ENCODE measurements at places on chromosomes 6 and 20.

GRCh38 chr6:144583614-144583954 lies 298.4 kb downstream of the UTRN start:
- no peak for DNase-seq

- DNase-seq, result no peak
These were observed at the start of gene VSX1 for GRCh38 chr20:25081730-25082497. Gene VSX1, minus strand, starts transcription at chr20:25082141. Its CDS starts 45 bp downstream, at chr20:25082096.

DNA sequence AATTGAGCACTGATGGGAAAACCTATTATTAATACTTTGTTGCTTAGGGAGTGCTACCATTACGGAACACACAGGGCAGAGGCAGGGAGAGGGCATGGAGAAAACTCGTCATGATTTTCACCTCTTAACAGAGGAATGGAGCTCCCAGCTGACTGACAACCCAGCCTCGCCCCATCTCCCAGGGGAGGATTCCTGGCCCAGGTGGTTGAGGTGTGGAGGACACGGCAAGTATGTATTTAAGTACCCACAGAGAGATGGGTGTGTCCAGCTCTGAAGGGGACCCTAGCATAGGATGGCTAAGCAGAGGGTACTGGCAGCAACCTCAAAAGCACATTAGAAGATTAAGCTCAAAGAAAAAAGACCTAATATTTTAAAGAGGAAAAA lies 261.9 kb upstream of the MOCS1 start:
- no peak for DNase-seq

DNA sequence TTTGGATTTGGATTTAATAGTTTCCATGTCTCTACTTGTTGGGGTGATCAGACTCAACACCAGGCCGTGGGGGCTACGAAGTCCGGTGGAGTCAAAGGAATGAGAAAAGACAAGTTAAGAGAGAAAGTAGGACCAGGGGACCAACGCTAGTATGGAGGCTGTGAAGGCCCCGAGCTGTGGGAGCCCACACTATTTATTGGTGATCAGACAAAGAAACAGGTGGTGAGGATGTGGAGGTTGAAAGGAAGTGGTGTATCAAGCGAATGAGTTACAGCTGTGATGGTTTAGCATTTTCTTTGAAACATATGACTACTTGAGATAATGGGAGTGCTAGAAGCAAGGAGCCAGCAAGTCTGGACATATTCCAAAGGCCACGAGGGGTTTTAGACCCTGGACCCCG lies 62.4 kb downstream of the AKAP7 start:
- DNase-seq, result no peak

DNA sequence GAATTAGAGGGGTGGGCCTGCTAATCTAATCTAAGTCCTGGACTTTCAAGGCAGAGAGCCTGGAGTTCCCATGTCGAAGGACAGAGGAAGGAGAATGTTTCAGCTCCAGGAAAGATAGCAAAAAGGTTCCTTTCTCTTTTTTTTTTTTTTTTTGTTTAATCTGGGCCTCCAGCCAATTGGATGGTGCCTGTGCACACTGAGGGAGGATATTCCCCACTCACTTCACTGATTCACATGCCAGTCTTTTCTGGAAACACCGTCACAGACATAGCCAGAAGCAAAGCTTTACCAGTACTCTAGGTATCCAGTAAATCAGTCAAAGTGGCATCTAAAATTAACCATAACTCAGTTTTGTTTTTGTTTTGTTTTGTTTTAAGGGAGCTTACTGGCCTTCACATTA lies 721.1 kb downstream of the TENT5A start:
- no peak for DNase-seq

GRCh38 chr6:107845777-107846176 lies 21.7 kb upstream of the SCML4 start:
- DNase-seq, result no peak

DNA sequence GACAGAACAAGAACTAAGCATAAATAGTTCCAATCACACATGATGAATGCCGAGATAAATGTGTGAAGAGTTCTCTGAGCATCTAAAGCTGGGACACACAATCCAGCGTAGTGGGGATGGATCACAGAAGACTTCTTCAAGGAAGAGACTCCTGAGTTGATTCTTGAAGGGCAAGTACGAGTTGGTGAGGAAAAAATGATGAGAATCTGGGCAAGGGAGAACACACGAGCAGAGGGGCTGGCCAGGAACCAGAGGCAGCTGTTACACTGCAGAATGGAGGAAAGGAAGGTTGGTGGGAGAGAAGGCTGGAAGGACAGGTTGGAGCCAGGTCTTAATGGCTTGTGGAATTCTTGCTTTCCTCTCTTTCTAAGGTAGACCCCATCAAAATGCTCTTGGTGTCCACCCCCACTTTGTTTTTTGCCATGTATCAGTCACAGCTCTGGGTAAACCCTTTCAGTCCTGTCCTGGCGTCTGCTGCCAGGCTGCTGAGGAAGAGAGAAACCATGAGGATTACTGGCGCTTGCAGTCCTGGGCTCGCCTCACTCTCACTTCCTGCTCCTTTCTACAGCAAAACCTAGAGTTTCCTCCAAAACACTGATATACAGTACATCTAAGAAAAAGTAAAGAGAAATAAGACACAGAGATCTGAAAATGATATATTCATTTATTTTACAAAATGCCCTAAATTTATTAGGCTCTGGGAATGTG lies 127.6 kb upstream of the FAM184A start:
- DNase-seq, result no peak

GRCh38 chr20:31689141-31689540 lies 33.5 kb downstream of the BCL2L1 start:
- DNase-seq, result no peak

- DNase-seq, result no peak
These were observed 4.6 kb downstream of the FOXQ1 start for GRCh38 chr6:1316489-1316971.

- no peak for DNase-seq
These were observed 137.9 kb upstream of the RNF24 start for GRCh38 chr20:4153251-4153650.

DNA sequence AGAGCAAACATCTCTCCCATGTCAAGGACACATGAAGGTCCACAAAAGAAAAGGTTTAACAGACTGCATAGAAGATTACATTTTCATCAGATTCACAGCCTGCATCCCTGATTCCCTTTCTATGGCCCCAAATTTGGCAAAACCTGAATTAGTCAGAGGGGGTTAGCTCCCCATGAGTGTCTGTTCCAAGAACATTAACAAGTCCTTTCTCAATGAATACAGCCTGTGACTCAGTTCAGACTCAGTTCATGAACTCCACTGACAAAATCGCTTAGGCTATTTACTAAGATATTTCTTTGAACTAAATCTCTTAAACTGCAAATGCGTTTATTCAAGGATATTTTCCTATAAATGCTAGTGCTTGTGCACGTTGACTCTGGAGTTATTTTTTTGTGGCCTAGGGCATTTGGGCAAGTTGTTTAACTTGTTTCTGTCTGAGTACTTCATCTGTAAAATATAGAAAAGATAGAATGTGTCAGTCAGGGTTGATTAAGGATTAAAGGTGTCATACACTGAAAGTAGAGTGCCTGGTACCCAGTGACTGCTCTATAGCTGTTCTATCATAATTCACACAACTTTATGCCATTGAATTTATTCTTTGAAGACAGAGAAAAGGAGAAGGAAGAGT lies 422.6 kb downstream of the HTR1B start:
- DNase-seq, result peak; percentile 48

GRCh38 chr6:160945516-160946177 lies 45.9 kb upstream of the MAP3K4 start:
- DNase-seq, result no peak

- DNase-seq, result no peak
These were observed 77.6 kb upstream of the EYA2 start for GRCh38 chr20:46816886-46817638.

DNA sequence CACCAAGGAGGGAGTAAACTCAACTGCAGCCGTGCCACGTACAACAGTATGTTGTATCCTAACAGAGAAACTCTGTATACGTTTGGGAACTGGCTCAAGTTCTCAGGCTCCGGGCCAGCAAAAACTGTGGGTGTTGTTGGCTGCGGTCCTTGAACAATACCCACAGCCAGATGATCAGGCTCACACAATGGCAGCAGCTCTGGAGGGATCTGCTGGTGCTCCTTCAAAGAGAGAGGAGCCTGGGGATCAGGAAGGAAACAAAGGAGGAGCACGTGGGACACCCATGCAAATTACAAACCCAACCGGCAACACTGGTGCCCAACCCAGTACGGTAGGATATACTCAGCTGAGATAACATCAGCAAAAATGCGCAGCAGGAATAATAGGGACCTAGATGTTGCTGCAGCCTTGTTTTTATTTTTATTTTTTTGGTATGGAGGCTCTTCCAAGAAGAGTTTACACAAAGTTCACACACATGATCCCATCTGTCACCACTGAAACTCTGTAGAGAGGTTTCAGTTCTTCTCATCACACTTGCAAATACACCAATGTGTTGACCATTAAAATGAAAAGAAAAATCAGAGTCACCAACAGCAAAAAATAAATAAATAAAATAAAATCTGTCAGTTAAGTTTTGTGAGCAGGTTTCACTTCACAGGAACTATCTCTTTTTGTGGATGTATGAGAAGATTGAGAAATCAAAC lies 41.2 kb upstream of the PDE10A start:
- no peak for DNase-seq

DNA sequence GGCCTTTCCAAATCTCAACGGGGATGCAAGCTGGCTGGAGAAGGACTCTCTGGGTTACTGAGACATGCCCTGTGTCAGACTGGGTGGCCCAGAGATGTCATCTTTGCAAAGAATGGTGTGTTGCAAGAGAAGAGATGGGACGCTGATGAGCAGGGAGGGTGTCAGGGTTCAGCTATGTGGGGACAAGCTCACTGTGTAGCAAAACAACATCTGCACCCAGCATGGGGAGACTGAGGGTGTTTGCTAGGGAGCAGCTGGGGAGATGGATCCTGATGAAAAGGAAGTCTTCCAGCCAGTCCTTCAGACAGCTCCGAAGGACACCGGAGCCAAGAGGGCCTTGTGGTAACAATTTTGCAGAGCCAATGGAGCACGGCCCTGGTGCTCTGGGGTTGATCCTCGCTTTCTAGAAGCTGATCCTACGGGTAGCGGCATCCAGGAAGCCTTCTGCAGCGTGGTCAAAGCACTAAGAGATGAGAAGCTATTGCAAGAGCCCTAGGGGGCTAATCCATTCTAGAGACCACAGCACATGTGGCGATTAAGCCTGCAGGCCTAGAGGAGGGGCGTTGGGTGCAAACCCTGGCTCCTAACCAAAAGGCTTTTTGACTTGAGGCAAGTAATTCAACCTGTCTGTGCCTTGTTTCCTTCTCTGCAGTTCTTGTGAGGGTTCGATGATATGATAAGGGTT lies 39.9 kb downstream of the EDN3 start:
- DNase-seq, result peak; percentile 47

GRCh38 chr6:120496661-120497060 lies 837.6 kb downstream of the TBC1D32 start:
- DNase-seq, result no peak

DNA sequence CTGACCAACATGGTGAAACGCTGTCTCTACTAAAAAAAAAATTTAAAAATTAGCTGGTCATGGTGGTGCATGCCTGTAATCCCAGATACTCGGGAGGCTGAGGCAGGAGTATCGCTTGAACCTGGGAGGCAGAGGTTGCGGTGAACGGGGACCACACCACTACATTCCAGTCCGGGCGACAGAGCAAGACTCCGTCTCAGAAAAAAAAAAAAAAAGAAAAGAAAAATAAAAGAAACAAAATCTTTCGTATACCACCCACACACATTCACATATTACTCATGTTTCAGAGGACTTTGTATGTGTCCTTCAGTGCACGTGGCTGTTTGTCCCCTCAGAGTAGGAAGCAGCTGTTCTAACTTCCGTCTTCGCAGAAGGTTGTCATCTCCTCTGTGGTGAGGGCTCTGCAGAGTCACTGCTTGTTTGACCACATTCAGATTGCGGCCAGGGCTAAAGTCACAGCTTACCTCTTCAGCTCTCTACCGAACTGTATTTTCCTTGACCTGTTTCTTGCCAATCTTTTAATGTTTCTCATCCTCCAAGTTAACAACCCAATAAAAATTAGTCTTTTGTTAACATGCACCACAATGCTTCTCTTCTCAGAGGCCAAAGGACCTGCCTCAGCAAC lies 36.6 kb upstream of the HIVEP1 start:
- DNase-seq, result no peak

DNA sequence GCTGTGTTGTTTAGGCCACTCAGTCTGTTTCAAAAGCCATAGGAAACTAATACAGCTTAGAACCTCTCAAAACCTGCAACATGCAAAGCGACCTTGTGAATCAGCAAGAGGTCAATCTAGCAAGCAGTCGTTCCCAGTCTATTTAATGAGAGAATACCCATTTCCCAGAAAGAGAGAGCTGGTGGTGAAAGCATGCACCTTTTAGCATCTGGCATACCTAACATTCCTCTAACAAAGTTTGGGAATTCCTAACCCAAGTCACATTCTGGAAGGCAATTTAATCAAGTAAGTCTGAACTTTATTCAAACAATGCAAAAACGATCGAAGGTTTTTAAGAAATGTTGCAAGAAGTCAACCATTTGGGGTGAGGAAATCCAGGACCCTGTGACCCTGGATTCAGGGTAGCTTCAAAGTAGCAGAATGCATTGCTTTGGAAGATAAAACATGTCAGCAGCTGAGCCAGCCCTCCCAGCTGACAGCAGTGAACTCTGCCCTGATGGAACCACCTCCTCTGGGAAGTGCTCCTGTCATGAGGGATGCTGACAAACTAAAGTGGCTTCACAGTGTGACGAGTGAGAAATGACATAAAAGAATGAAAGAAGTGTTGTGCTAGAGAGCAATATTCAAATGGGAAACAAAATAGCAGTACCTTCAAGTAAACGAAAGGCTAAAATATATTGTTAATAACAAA lies 104.8 kb downstream of the GMDS start:
- no peak for DNase-seq

DNA sequence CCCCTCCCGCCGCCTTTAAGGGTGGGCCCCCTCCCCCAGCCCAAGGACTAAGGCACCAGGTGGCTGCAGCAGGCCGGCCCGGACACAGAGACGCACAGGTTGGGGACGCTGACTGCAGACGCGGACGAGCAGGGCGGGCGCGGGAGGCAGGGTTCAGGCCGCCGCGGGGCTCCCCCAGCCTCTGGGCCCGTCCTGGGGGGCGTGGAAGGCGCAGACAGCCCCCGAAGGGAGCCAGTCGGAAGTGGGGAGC lies 9.3 kb downstream of the DUSP15 start:
- DNase-seq, result no peak

- peak; percentile 30 for DNase-seq
These were observed 606 bp downstream of the ID4 start for GRCh38 chr6:19837511-19838441.

GRCh38 chr6:4719491-4719890 lies 56.7 kb upstream of the CDYL start:
- DNase-seq, result no peak

DNA sequence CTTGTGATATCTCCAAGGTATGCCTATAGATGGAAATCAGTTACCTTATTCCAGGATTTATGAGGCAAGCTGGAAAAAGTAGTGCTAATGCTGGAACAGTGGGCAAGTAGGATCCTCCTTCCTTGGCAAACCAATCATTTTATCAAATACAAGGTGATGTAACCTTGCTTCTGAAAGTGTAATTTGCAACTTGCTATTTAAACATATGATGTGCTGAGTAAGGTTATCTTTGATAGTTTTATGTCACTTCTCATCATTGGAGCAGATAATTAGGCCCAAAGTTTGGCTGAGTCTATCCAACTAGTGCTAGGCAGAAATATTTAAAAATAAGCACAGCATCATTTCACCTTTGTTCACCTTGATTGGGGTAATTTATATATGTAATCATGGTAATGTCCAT lies 3.4 kb upstream of the SHPRH start:
- DNase-seq, result no peak

GRCh38 chr20:41348430-41349172 lies 8.0 kb downstream of the LPIN3 start:
- DNase-seq, result no peak
